ENCODE measurements at places on chromosomes 4 and X.
A peak's percentile ranks its signal among the peaks of the same experiment; 100 is the strongest.

GRCh38 chrX:46754036-46754435 lies 4.9 kb downstream of the SLC9A7 start:
- DNase-seq = no peak

DNA sequence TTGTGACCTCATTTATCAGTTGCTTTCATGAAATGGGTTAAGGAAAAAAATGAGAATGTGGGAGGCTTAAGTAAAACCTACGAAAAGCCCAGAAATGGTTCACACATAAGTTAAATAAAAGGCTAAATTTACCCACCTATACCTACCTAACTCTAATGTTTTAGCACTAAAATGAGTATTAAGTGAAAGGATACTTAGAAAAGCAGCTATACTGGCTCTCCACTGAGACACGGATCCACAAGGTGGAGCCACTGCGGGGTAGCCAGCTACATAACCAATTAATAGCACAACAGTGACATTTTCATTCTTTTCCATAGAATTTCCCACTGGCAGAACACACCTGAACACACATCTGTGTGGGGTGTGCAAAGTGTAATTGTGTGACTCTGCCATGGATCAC lies 101.9 kb downstream of the MAML3 start:
- DNase-seq = no peak

- DNase-seq = no peak
These were observed 1956.7 kb downstream of the C4orf33 start for GRCh38 chr4:131052646-131053045.

GRCh38 chr4:151743894-151744293 lies 16.9 kb downstream of the GATB start:
- DNase-seq = no peak

DNA sequence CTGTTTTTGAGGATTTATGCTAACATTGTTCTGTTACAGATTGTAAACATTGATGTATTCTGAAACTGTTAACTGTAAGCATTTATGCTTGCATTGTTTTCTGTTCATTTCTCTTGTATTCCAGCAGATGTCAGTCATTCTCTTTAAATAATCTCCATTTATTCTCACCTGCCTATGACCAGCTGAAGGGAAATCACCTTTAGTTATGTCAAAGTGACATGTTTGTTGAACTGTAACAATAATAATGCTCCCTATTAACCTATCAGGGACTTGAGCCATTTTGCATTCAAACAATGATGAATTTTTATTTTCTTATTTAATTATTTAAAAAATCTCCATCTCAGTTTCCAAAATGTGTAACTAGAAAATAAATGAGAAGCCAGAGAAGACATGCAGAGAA lies 58.0 kb downstream of the SPCS3 start:
- DNase-seq = no peak

DNA sequence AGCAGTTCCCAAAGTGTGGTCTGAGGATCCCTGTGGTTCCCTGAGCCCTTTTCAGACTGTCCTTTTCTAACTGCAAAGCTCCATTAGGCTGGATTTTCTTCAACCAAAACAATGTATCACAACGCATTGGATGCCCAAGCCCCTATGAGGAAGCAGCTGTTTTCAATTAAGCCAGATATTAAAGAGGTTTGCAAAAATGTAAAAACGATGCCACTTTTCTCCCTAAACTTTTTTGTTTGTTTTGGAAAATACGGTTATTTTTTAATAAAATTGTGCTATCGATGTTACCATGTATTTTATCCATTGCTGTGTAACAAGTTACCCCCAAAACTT lies 170.4 kb upstream of the BCOR start:
- DNase-seq = no peak

DNA sequence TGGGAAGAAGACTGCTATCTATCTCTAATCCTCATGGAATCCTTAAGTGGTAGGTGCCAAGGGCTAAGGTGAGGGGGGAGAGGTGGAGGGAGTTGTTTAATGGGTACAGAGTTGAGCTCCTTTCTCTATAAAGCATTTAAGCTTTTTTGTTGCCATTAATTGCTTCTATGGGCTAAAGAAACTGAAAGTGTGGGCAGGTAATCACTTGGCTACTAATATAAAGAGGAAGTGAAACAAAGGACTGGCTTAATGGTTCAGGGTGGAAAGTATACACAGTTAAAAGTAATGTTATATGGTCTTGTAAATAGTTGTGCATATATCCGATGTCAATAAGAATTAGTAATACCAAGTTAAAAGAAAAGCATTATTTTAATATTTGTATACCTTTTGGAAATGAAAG lies 83.9 kb downstream of the POLA1 start:
- DNase-seq = no peak

DNA sequence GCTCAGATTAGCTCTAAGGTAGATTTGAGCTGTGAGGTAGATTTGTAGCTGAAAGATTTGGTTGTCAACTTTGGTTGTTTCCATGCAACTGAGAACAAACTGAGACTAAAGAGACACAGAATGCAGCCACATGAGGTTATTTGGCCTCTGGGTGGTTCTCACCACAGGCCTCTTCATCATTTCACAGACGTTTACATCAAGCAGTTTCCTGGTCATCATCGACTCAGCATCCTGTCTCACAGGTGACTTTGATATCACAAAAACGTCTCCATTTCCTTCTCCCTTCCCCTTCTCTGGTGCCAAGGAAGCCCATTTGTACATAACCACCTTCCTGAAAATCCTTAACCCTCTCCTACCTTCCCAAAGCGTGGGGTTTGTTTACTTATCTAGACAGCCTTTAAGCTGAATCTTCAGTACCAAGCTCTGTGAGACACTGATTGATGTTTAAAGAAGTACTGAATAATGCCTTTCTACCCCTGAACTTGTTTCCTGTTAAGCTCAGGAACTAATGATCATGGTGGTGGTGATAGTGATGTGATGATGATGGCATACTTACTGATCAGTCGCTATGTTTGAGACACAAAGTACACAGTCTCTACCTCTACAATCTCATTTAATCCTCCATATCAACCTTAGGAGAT lies 81.9 kb downstream of the FAM114A1 start:
- peak; percentile 77 for DNase-seq

- DNase-seq = no peak
These were observed 395.3 kb upstream of the CPEB2 start for GRCh38 chr4:14607001-14607400.

DNA sequence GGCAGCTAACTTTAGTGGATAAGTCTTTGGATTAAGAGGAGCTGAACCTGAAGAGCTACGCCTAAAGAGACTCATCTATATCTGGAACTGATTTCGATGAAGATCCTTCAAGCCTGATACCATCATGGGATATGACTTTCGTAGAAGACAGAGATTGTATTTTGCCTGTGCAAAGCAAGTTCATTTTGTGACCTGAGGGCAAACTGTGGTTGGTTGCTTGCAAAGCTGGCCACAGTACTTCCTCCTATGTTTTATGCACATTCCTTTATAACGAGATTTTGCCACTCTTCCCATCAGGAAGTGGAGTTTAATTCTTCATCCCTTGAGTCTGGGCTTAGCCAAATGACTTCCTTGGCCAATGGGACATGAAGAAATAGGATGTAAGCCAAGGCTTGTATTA lies 519.3 kb upstream of the NR3C2 start:
- DNase-seq = no peak

DNA sequence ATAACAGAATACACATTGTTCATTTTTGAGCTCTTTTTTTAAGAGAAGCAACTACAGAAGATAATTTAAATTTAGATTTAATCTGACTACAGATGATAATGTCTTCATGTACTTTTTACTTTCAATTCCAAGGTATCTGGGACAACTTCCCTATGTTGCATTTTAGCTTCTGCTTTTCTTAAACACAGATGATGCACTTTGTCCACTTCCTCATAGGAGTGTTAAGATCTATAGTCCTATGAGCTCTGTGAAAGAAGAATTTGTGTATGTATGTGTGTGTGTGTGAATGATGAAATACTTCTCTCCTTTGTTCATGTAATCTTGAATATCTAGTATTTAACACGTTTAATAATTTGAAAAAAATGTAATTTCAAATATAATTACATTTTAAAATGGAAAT lies 5.3 kb upstream of the FHIP1A start:
- DNase-seq = no peak

DNA sequence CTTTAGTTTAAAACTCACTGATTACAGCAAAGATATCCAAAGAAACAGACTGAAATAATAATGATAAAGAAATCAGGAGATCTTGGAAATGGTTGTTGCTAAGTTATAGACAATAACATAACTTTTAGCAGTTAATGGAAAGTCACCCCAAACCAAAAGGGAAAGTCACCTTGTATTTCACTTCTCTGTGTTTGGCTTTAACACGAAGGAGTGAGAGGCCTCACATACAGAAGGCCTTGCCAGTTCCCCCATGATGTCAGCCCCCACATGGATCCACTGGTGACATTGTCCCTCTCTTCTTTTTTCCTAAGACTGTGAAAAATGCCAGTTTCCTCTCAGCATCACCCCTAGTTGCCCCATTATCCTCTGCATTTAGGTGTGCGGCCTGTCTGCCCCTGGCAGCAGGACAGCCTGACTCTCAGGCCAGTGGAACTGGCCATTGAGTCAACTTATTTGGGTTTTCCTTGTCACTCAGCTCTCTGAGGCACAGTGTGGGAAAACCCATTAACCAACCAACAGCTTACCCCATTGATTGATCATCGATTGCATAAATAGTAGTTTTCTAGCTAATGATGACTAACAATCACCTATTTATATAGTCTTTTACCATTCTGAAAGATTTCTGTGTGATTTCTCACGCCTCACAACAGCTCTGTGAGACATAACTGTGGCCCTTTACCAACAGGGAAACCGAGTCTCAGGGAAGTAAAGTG lies 308.1 kb downstream of the PTTG2 start:
- DNase-seq = no peak

DNA sequence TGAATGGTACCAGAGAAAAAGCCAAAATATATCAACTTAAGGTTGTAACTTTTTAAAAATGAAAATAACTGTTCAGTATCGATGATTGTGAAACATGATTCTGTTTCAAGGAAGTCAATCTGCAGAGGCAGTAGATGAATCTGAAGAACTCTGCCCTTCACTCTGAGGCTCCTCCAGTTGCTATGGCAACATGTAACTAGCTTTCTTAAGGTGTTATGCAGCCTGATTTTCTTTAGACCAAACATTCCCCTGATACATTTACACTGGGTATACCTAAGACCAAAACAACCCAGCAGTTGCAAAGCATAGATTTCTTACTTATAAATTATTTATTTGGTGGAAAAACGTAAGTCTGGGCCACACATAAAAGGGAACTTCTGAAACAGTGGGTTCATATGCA lies 133.6 kb upstream of the RASGEF1B start:
- no peak for DNase-seq

DNA sequence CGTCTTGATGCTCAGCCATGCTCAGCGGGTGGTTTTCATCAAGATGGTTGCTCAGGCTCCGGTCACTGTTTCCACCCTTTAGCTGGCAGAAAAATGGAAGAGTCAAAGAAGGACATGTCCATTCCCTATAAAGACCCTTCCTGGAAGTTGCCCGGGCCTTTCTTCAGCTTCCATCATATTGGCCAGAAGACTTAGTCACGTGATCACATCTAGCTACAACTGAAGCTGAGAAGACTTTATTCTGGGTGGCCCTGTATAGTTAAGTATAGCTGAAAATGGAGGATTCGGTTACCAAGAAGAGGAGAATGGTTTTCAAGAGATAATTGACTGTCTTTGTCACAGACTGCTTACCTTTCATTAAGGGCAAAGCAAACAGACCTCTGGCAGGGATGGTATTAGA lies 296.7 kb upstream of the CASK start:
- no peak for DNase-seq

GRCh38 chr4:144355811-144356757 lies 215.6 kb upstream of the GYPA start:
- peak; percentile 96 for DNase-seq

DNA sequence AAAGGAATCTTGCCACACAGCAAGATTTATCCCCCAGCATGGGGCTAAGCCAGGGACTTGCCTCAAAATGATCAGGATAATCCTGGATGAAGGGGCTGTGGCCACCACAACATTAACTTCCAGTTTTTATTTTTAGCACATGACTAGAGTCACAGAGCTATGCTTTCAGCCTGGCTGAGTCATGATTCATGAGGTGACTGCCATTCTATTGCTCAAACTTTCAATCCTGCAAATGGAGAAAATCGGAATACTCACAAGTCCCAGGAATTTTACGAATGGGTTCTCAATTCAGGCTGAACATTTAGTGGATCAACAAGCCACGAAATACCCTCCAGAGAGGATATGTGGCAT lies 70.7 kb upstream of the HPGD start:
- peak; percentile 69 for DNase-seq

DNA sequence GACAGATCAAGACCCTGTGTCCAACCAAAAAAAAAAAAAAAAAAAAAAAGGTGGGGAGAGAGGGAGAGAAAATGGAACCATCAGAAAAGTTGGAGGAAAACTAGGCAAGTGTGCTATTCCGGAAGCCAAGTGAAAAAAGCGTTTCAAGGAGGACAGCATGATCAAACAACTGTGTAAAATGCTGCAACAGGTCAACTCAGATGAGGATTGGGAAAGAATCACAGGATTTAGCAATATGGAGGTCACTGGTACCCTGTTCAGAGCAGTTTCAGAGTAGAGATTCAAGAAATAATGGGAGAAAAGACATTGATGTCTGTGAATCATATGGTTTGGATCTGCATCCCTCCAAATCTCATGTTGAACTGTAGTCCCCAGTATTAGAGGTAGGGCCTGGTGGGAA lies 47.5 kb downstream of the TIGD4 start:
- no peak for DNase-seq

DNA sequence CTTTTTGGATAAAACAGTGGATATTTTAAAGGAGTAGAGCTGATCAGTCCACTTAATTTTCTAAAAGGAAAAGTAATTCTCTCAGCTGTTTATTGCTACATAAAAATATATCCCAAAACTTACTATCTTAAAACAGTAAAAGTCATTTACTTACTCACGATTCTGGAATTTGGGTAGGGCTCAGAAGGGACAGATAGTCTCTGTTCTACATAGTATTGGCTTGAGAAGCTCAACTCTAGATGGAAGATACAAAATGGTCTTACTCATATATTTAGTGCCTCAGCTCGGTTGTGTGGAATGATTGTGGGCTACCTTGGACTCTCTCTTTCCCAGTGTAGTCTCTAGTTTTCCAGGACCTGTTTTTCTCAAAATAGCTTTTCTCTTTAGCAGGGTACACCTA lies 691.5 kb upstream of the POU3F4 start:
- peak; percentile 27 for DNase-seq

- peak; percentile 66 for DNase-seq
These were observed 870.9 kb upstream of the FRG1 start for GRCh38 chr4:189069772-189070171.

- DNase-seq = no peak
These were observed 19.9 kb upstream of the KLHL8 start for GRCh38 chr4:87240341-87240740.

GRCh38 chrX:42175843-42176242 lies 252.5 kb upstream of the CASK start:
- no peak for DNase-seq

- no peak for DNase-seq
These were observed 187.5 kb downstream of the ANK2 start for GRCh38 chr4:113236916-113237315.

- no peak for DNase-seq
These were observed 37.3 kb upstream of the IGFBP7 start for GRCh38 chr4:57147335-57148060.

All from HT1080 (cell line).